ENCODE measurements at places on chromosomes 13 and 19.

GRCh38 chr19:54387991-54388801, 23.5 kb upstream of the LAIR1 start:
- DNase-seq, result peak; percentile 66

DNA sequence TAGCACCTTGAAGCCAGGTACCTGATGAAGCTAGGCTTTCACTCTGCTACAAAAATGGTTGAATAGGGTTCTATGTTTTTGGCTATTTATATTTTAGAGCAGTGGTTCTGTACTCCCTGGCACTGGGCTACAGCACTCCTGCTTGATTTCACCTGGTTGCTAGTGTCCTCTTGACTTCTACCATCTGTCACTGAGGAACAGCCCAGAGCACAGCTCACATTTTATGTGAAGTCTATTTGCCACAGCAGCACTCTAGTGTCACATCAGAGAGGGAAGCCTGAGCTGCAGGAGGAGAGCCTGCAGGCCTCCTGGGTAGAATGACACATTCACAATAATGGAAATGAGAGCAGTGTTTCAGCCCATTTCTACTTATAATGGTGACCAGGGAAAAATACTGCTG, 184.2 kb downstream of the ZNF486 start:
- no peak for DNase-seq

DNA sequence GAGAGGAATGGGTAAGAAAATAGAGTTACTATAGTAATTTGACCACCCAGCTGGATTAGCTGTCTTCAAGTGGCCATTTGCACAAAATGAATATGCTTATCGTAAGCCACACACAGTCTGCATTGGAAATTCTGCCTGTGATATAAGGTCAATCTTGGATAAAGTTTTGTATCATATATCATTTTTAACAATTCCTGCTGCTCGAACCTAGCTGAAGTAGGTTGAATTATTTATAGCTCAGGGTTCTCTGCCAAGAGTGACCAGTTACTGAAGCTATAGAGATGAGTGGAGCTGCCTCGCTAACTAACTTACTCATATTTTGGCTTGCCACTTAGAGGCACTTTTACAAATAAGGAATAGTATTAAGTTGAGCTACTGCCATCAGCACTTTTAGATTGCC, 220.9 kb downstream of the RGCC start:
- DNase-seq, result no peak

DNA sequence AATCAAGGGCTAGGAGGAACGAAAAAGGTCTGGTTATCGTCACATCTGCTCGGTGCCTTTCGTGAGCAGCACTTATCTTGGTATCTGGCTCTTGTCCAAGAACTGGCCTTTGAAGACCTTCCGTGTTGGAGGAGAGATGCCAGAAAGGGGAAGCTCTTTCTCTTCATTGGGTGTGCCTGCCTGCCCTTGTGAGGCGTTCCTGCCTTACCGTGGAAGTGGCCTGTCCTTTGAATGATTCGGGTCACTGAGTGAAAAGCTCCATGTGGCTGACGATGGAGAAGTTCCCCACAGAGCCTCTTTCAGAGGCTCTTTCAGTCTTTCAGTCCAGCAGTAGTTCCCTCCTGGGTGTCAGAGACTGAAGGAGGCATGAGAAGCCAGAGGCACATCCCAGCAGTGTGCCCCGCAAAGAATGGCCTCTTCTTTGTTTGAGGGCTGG, 121.5 kb upstream of the SLC10A2 start:
- no peak for DNase-seq

DNA sequence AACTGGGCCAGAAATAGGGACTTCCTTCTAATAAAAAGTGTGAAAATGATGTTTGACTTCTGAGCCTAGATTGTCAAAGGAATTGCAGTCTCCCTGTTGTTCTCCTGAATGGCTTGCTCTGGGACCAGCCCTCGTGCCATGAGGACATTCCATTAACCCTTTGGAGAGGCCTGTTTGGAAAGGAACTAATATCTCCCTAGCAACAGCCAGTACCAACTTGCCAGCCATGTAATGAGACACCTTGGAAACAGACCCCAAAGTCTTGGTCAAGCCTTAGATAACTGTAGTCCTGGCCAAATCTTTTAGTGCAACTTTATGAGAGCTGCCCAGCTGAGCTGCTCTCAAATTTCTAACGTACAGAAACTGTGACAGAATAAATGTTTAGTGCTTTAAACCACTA, 8.2 kb upstream of the SIAH3 start:
- DNase-seq, result no peak

DNA sequence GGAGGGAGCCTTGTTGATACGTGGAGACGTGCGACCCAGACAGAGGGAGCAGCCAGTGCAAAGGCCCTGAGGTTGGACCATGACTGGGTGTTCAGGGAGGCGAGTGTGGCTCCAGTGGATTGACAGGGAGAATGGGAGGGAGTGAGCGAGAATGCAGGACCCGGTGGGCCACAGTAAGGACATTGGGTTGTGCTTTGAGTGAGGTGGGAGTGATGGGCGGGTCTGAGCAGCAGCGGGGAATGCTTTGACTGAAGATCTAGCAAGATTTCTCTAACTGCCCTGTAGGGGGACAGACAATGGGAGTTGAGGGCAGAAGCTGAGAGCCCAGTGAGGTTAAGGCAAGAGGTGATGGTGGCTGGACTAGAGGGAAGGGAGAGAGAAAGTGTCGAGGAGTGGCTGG, 7.7 kb upstream of the NANOS2 start:
- DNase-seq, result no peak

- no peak for DNase-seq
These were observed 5.5 kb upstream of the GALP start for GRCh38 chr19:56170261-56170660.

- peak; percentile 41 for DNase-seq
These were observed 14.8 kb downstream of the OPA3 start for GRCh38 chr19:45569619-45570421.

DNA sequence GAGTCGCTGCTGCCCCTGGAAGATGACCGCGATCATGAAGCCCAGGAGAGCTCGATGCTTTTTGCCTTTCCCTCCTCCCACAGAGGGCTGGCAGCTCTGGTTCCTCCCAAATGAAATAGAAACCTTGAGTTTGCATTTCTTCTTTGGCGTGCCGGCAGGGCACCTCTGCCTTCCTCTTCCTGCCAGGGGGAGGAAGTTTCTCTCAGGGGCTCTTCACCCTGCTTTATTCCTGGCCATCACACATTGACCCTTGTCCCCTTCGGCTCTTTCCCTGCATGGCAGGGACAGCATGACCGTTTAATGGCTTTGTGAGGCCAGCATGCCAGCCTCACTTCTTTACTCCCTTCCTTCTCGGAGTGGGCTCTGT, 47.9 kb downstream of the ACTN4 start:
- peak; percentile 55 for DNase-seq

DNA sequence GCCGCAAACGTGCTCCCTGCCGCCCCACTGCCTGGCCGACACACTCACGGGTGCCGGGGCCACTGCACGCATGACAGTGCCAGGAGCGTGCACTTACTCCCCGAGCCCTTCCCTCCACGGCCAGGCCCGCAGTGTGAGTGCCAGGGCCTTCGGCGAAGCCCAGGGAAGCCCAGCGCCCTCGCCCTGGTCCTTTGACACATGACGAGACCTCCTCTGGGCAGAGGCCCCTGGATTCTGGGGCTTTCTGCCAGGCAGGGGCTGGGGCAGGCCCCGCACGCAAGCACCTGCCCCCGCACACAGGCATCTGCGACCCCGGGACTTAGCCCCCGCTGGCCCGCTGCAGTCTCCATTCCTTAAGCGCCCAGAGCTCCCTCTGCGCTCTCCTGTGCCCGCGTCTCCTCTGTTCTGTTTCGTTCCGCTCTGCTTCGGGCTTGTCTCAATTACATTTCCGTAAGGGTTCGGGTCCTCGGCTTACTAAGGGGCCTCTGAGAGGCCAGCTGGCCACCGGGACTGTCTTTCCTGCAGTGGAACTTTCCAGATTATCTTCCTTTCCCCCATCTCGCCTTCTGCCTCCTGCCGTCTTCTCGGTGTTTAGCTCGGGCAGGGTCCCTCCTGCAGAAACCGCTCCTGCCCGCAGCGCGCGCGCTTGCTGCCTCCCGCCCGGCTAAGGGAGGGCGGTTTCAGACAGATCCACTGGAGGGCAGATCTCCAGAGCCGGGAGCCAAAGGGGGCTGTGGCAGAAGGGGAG, 98.8 kb downstream of the ING1 start:
- no peak for DNase-seq

DNA sequence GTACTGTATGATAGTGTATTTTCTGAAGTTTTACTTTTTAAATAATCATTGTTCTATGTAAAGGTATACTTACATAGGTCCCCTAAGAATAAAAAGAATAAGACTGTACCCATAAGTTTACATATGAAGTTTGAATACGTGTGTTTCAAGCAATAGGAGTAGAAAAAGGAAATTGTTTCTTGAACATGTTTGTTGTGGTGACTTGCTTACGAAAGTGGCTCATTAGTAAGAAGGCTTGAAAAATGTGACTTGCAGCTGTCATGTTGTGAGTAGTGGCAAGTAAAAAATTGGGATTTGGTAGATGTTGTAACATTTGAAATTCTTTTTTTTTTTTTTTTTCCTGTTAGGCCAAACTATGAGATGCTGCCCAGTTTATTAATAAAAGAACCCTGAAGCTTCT, 203.3 kb downstream of the LMO7 start:
- DNase-seq, result no peak

- no peak for DNase-seq
These were observed 56.1 kb downstream of the DNAJC15 start for GRCh38 chr13:43079392-43079931.

- no peak for DNase-seq
These were observed 31.3 kb upstream of the RGCC start for GRCh38 chr13:41426047-41426446.

GRCh38 chr19:3369337-3370213, 3.2 kb downstream of the NFIC start:
- DNase-seq, result peak; percentile 73

DNA sequence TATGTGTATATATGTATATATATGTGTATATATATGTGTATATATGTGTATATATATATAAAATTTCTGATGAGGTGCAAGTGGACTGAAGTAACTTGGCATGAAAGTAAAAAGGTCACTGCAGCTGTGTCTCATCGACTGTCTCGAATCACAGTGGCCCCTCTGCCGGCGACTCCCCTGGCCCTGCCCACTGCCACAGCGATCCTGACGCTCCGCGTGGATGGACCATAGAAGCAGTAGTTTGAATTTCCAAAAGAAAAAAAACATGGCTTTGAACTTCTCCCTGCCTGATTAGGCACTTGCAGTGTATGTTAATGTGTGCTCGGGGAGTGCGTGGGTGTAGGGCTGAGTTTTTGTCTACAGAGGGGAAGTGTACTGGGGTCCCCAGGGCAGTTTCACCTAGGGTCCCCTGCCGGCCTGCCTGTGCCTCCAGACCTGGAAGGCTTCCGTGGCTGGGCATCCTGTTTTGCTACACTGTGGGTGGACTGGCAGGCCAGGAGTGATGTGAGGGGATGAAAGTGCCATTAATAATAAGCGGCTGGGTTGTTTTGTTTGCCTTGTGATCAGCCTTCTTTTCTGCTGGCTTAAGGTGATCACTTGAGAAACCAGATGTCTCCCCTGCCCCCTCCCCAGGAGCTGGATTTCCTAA, 10.8 kb downstream of the ZIC5 start:
- no peak for DNase-seq

DNA sequence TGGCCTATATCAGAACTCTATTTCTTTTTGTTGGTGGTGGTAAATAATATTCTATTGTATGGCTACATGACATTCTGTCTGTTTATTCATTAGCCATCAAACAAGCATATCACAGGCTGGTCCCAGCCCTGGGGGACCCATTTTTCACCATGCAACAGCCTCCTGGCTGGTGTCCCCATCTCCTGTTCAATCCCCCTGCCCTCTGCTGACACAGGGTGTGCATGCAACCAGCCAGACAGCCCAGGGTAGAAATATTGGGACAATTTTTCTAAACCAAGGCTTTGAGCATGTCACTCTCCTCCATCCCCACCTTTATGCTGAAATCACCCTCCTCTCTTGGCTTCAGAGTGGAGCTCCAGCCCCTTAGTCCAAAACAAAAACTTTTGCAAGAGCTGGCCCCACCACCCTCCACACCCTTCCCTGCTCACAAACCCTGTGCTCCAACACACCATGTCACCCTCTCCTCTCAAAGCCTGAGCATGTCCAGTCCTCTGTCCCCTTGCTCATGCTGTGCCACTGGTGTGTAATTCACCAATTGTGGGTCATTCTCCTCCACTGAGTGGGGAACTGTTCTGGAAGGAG, 153.0 kb upstream of the UQCRFS1 start:
- no peak for DNase-seq

Data from CD14-positive monocyte (primary cell).